ENCODE measurements at places on chromosomes 12 and 14.

- no peak for DNase-seq
Observed at GRCh38 chr12:66555113-66555512, 123.8 kb downstream of the GRIP1 start.

DNA sequence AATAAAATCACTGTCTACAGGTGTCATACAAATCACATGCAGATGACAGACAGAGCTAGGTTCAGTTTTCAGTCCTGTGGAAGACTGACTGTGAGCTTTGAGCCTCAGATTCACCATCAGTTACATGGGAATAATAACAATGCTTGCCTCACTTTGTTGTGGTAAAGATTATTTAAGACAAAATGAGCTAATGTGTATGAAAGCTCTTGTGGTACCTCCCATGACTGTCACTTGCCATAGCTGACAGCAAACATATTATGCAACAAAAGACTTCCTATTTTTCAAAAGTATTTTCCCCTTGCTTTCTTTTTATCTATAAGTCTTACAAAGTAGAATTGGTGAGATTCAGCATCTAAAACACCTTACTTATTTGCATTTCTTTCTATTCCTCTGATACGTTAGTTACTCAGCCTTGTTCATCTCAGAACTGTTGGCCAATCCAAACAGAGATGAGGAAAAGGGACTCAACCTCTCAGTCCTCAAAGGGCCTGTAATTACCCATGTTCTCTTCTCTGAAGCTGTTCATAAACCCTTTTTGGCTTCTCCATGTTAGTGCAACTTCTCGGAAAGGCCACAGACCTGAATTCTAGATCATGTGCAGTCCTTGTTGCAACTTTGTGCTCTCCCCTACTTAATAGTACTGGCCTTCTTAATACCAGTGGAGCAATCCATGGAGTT is 8.8 kb upstream of the DDHD1 start:
- DNase-seq, result no peak

DNA sequence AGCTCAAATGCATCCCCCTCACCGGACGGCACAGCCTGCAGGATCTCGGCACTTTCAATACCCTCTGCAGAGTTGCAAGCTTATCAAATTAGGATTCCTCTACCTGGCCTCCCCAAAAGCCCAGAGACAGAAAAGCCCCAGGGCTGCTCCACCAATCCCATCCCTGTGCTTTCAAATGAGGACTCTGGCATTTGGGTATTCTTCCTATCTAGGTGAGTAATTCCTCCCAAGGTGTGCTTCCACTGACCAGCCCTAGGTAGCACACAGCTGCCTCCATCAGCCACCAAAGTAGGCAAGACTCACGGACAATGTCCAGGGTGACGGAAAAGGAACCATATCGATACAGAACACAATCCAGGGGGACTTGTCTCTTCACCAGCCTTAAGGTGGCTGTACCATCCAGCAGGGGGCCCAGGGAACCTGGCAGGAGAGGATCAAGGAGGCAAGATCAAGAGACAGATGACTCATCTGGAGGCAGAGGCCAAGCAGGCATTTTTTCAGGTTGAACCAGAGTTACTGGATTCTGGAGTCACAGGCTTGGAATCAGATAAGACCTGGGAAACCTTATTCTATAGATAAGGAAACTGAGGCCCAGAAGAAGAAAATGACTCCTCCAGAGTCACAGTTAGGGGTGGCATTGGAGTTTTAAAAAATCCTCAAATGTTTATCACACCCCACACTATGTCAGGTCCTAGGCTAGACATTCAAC is 9.9 kb downstream of the PMEL start:
- peak; percentile 27 for DNase-seq

DNA sequence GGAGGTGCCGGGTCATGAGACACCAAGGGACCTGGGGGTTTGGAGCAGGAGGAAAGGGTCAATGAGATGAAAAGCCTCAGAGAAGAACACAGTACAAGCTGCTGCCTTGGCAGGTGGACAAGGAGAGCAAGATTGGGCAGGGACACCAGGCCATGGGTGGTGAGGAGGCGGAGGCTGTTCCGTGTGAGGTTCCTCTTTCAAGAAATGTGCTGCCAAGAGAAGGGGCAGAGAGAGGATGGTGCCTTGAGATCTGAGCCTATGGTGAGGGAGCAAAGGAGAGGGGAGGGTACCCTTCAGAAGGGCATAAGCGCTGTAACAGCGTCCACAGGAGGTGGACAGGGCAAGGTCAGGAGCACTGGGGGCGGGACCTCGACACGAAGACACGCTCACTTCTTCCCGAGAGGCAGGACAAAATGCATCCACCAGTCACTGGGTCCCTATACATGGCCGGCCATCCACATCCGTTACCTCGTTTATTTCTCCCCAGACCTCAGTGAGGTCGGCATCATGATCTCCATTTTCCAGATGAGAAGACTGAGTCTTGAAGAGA is 100.2 kb downstream of the B4GALNT3 start:
- no peak for DNase-seq

- peak; percentile 20 for DNase-seq
Observed at GRCh38 chr14:104105071-104105821, 19.7 kb downstream of the ASPG start.

GRCh38 chr14:73234586-73235394 is 2.5 kb upstream of the PAPLN start:
- DNase-seq, result no peak

- DNase-seq, result peak; percentile 69
Observed at GRCh38 chr12:121530600-121531355, 50.0 kb downstream of the KDM2B start.

- no peak for DNase-seq
Observed at GRCh38 chr14:89232265-89233070, 184.6 kb downstream of the FOXN3 start.

DNA sequence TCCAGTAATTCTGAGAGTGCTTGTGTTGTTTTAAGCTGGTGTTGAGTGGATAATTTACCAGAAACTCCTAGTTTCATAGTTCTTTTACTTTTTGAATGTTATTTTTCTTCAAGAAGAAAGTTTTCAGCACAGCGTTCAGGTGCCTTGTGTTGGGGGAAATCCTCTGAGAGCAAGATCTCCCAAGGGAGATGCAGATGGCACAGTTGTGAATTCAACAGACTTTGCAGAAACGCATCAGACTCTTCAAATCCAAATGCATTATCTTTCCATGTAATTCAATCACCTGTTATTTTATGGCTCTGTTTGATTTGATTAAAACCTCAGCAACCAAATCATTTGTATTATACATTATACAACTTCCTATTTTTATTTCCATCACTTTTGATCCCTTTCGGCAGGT is 439.9 kb downstream of the EGLN3 start:
- no peak for DNase-seq

DNA sequence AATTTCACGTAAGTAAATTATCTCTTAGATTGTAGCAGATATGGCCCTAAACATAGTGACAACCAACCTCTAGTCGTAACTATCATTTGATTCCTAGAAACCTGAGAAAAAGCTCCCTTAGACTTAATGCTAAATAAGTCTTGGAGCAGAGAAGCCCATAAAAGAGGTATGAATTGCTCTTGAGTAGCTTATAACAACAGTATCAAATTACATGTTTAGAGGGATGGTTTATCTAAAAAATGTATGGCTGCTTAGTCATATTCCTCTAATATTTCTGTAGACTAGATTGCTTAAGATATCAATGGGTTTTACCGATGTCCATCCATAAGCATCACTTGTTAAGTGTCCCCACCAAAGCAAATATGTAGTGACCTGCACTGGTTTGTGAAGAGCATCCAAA is 259.7 kb downstream of the NELL2 start:
- no peak for DNase-seq

- no peak for DNase-seq
Observed at GRCh38 chr12:76786986-76787385, 23.1 kb downstream of the ZDHHC17 start.

GRCh38 chr12:53811606-53812005 is 59.8 kb upstream of the CISTR start:
- DNase-seq, result no peak

DNA sequence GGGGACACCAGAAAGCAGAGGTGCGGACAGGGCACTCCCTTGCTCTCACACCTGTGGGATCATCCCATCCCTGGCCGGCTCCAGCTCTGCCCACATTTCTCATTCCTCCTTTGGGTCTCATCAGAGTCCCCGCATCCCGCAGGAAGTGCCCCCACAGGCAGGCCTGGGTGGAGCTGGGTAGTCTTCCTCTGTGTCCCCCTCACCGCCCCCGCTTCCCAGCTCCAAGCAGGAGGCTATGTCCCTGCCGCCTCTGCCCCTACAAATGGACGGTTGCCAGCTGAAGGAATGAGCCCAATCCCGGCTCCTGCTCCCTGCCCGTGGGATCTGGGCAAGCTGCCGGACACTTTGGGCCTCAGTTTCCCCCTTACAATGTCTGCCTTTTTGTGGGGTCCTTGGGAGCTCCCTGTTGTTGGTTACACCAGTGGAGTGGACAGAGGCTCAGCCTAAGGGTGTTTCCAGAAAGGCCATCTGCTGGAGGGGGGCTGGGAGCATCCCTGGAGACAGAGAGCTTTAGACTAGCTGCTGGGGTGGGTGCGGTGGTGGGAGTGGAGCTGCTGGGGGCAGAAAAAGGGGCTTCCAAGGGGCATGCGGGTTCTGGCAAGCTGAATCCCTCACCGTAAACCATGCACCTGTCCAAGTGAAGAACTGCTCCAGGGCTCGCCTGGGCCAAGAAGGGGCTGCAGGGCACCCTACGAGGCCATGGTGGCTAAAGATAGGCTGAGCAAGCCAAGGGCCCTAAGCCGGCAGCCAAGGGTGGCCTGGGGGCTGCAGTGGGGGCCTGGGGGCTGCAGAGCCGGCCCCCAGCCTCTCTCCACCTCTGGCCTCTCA is 7.9 kb upstream of the GPR132 start:
- DNase-seq, result no peak

DNA sequence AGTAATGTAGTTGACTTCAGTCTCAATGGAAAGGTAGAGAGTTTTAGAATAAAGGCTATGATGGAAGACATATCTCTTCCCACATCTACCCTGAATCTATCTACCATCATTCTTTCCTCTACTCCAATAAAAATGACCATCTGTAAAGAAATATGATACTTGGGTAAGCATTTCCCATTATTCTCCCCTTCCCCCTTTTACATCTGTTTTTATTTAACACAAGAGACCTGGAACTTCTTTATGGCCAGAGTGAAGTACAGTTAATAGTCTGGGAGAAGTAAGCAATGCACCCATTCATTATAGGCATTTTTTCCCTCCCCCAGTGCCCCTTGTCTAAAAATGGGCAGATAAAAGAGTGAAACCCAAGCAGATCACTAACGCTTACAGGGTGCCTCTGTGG is 6.5 kb downstream of the TPH2 start:
- no peak for DNase-seq

DNA sequence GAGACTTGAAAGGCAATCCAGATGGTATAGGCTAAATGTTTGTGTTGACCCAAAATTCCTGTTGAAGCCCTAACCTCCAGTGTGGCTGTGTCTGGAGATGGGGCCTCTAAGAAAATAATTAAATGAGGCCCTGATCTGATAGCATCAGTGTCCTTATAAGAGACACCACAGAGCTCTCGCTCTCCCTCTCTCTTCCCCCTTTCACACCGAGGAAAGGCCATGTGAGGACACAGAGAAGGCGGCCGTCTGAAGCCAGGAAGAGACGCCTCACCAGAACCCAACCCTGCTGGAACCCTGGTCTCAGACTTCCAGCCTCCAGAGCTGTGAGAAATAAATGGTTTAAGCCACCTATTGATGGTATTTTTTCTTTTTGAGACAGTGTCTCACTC is 87.5 kb downstream of the SCARB1 start:
- DNase-seq, result no peak

GRCh38 chr14:80152763-80153162 is 58.5 kb downstream of the DIO2 start:
- no peak for DNase-seq

GRCh38 chr12:128259556-128260070 is 7.4 kb upstream of the TMEM132C start:
- no peak for DNase-seq

- DNase-seq, result no peak
Observed at GRCh38 chr14:57632649-57633048, 139.0 kb upstream of the CCDC198 start.

DNA sequence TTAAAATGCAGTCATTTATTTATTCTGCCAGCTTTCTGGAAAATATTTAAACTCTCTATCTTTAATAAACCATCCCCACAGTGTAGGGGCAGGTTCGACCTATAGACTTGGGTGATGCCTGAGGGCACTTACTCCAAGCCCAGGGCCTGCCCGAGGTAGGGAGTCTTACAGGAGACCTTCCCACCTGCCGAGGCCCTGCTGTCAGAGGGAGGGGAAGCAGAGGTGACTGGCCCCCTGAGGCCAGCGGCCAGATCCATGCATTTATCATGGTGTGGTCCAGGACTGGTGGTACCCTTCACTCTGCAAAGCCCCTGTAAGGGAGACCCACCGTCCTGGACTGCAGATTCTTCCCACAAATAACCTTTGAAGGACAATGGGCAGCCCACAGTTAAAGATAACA is 7.6 kb downstream of the EML1 start:
- no peak for DNase-seq

DNA sequence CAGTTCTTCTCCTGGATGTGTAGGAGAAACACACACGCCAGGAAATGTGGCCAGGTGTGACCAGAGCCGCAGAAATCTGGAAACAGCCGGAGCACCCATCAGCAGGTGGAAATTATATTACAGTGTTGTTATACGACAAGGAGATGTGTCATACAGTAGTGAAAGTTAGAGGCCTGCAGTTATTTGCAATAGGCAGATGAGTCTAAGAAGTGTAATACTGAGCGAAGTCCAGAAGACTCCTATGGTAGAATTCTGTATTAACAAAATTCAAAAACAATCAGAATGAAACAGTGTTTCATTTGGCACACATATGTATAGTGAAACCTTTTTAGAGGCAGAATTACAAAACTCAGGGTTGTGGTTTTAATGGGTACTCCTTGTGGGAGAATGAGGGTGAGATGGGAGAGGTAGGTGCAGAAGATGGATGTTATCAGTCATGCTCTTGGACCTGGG is 39.3 kb upstream of the AMN start:
- no peak for DNase-seq

DNA sequence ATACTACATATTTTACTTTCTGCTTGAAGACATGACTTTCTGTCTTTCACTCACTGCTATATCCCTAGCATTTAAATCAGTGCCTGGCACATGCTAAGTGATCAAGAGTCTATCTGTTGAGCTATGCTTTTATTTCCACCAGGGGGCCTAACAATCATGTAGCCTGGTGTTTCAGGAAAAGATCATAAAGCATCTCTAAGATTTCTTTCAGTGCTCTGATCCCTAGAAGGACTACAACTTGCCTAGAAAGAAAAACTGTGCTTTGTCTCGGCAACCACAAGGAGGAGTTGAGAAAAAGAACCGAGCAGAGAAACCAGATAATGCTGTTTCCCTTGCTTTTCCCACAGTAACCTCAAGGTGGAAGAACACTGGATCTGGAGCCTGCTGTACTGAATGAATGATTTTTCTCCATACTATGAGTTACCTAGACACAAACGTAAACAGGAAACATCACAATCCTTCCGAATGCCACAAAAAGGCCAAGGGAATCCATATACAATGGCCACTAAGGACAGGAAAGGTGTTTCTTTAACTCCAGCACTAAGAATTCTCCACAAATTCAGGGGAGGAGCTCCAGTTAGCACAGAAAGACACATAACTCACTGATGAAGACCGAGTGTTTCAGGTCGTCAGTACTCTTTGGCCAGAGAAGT is 1.2 kb downstream of the CRY1 start:
- DNase-seq, result peak; percentile 20

- DNase-seq, result no peak
Observed at GRCh38 chr14:100327128-100327527, 4.0 kb downstream of the SLC25A47 start.
